ENCODE measurements at places on chromosomes 12 and 14.

DNA sequence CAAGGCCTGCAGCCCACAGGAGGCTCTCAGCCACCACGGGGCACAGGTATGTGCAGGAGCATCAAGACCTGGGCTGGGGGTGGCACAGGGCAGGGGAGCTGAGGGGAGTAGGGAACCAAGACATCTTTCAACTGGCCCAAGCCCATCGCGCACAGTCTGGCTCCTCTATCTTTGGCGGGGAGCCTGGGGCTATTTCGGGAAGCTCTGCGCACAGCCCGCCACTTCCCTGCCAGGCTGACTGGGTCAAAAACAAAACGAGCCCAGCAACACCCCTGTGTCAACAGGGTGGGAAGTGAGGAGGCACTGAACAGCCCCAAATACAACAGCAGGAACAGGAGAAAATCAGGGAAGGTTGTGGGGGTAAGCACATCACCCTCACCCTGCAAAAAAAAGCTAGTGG lies 83.9 kb downstream of the ARL6IP4 start:
- no peak for DNase-seq

DNA sequence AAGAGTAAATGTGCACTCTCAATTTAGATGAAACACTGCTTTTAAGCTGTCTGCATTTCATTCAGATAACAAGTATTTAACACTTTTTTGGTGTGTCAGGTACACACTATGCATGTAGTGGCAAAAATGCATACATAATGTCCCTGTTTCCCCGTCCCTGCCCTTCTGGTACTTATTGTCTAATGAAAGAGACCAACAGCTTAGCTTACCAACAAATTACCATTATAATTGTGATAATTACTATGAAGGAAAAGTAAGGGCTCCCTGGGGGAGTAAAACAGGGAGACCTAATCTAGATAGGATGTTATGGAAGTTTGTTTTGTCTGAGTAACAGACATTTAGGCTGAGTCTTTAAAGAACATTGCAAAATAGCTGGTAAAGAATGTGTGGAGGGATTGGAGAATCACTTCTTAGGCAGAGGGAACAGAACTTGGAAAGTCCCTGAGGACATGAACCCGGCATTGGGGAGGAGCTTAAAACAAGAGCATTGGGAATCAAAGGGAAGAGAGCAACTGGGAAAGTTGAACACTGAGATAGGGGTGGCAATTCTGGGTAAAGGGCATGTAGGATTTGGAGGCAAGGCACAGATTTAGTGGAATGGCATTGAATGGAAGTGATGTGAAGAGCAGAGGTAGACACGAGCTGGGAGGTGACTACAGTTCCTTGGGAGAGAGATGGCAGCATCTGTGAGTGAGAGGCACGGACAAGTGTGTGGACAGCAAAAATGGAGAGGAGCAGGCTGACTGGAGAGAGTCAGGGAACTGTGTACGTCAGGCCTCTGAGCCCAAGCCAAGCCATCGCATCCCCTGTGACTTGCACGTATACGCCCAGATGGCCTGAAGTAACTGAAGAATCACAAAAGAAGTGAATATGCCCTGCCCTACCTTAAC lies 181.6 kb downstream of the GRIP1 start:
- DNase-seq, result no peak

- no peak for DNase-seq
These were observed 10.4 kb downstream of the HOXC5 start for GRCh38 chr12:54042970-54043853.

DNA sequence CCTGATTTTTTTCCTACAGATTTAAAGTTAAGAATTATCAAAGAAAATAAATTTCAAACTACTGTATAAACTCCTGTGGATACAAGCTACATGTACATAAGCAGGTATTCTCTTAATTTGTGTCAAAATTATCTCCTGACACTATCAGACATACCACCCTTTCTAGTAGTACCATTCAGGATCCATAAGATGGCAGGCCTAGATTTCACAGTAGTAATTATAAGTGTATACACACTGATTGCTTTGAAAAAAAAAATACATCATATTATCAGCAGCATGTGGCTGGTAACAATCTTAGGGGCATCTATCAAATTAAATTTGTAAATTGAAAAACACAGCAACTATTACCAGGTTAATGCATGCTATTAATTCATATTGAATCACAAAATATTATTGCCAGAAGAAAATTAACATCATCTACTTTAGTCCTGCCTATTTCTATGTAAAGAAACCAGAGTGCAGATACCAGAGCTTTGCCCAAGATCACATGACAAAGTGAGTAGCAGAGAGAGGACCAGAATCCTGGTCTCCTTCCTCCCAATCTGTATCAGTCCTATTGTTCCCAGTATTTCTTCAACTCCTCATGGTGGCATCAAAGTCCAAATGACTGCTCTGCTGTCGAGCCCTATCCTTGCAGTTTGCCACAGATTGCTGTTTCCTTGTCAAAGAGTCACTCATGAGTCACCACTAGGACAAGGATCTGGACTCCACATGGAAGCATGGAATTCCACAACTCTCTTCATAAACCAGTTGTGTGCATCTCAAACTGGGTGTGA lies 27.7 kb upstream of the CALM1 start:
- no peak for DNase-seq

GRCh38 chr12:53207042-53207441 lies at the start of gene ITGB7:
Gene ITGB7 (minus strand): TSS chr12:53207251. CDS start chr12:53200443, 6,808 bp downstream.
- DNase-seq, result no peak

DNA sequence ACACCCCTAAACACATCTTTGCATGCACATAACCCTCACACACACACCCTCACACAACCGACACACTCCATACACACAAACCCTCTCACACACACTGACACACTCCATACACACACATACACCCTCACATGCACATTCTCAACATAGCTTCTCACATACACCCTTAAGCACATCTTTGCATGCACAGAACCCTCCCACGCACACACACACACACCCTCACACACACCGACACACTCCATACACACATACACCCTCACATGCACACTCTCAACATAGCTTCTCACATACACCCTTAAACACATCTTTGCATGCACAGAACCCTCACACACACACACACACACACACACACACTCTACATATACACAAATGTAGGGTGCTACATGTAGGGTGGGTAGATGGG lies 72.5 kb upstream of the NOS1 start:
- no peak for DNase-seq
